ENCODE measurements at places on chromosomes 12 and 14.

GRCh38 chr14:53993920-53994607 lies 37.4 kb upstream of the BMP4 start:
- DNase-seq = no peak

DNA sequence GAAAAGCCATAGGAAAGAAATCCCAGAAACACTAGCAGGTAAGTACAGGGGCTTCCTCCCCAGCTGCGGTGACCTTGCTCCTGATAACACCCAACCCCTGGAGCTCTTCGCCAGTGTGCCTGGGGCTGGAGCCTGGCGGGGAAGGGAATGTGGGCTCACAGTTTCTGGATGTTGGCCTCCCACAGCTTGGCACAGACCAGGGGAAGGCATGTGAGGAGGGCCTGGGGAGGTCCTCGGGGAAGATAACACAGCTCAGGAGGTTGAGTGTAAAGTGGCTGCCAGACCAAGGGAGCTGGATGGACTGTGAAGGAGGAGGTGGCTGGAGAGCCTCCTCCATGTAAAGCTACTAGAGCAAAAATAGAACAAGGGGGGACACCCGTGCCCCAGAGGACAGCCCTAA lies 120.1 kb downstream of the BICD1 start:
- DNase-seq = no peak

DNA sequence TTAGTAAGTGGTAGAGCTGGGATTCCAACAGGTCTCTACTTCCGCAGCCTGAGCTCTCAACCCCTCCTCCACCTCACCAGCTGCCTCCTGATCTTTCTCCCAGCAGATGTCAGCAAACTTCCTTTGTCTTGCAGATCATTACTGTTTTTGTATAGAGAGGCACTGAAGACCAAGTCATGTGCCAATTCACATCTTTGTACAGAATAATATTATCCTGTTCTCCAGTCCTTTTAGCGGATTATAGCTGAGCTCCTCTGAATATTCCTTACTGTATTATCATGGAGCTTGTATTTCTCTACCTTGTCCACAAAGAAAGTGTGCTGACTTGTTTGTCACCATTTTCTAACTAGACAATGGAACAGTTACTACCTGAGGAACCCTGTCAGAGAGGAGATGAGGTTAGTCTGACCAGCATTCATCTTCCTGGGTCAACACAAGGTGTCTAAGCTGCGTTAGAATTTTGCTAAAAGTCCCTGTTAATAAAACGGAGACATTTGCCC lies 142.3 kb upstream of the ARHGAP5 start:
- no peak for DNase-seq

DNA sequence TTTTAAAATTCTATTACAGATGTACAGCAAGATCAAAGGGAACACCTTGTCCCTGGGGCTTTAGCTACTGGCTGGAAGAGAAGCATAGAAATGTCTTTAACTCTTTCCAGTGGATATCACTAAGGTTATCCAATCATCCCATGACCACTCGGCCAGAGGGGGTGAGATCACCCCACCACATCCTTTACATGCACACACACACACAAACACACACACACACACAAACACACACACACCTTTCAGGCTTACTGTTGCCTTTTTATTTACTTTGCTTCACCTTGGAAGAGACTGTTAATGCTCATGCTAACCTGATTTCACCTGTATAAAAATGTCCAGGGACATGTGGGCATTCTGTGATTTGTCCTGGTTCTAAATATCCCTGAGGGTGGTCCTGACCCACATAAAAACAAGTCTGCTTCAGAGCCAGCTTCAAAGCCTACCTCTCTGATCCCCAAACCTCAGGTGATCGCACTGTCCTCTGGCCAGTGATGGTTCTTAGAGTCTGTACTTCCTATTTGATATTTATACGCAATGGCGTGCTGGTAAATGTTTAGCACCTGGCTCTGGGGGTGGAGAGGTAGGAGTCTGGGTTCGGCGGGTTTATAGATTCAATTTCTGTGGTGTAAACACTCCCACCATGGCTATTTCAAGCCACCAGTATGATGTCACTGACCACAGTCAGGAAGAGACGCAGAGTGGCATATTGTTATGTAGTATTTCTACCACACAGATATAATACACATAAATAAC lies 166.1 kb upstream of the EEA1 start:
- DNase-seq = no peak

- no peak for DNase-seq
Measured at GRCh38 chr12:6550294-6551062, 5.4 kb downstream of the IFFO1 start.

GRCh38 chr12:93870020-93870795 lies 193.0 kb downstream of the CRADD start:
- DNase-seq = no peak

DNA sequence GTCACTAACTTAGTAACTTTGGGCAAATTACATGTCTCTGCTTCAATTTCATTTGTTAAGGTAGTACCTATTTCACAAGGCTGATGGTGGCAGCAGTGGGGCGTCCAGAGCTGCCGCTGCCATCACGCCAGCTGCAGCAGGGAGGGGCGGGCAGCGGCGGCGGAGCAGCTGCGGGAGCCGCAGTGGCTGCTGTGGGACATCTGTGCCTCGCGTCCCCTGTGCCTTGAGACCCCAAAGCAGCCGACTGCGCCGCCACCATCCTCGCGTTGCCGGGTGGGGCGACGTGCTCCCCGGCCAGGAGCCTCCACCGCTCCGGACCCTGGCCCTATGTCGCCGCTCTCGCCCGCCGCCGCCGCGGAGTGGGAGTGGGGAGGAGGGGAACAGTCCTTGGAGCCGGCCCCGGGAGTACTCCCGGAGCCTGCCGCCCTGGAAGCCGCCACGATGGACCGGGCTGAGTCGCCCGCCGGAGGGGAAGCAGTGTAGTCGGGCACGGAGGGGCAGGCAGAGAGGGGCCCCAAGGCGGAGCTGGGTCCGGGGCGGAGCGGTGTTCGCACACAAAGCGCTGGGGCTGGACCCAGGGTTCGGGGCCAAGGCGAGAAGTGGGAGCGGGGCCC lies 51.4 kb downstream of the A2M start:
- peak; percentile 38 for DNase-seq

DNA sequence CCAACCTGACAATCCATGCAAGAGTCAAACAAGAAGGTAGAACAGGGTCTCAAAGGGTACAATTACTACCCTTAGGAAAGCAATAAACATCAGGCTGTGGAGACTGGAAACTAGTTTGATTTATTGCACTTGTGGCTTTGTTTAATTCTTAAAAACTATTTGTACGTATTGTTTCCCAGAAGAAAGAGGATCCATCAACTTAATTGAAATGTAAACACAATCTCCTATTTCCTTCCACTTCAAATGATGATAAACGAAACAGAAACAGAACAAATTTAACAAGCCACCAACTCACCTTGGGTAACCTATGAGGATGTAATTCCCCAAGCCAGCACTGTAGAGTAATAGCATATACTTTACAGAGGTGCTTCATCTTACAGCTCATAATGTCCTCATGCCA lies 8.0 kb downstream of the STXBP6 start:
- no peak for DNase-seq

GRCh38 chr12:87981495-87981894 lies 47.7 kb downstream of the C12orf50 start:
- no peak for DNase-seq

GRCh38 chr14:59123975-59124374 lies 64.5 kb upstream of the DAAM1 start:
- DNase-seq = no peak

DNA sequence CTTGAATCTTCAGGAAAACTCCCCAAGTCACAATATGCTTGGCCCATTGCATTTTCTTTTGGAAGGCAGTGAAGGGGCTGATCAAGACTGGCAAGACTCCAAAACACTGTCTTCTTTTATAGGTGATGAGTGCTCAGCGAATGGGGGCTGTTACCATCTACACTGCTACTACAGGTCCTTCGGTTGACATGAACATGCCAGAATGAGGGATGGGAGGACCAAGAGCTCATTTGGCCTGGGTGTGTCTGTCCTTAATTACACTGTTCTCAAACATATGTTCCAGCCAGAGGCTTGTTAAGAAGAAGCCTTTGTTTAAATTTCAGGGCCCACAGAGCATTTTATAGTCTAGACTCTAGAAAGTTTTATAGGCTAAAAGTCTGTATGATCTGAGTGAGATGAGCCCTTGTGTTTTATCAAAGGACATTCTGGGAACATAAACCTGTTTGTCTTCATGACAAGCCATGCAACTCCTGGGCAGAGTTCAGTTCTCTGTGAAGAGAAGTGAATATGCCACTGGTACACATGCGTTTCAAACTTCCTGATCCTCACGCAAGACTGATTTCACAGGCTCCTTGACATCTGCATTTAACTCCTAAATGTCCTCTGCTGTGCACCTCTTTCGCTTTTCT lies 4.7 kb upstream of the FAM234B start:
- no peak for DNase-seq

- DNase-seq = no peak
Measured at GRCh38 chr12:52419656-52420055, 13.5 kb upstream of the KRT82 start.

DNA sequence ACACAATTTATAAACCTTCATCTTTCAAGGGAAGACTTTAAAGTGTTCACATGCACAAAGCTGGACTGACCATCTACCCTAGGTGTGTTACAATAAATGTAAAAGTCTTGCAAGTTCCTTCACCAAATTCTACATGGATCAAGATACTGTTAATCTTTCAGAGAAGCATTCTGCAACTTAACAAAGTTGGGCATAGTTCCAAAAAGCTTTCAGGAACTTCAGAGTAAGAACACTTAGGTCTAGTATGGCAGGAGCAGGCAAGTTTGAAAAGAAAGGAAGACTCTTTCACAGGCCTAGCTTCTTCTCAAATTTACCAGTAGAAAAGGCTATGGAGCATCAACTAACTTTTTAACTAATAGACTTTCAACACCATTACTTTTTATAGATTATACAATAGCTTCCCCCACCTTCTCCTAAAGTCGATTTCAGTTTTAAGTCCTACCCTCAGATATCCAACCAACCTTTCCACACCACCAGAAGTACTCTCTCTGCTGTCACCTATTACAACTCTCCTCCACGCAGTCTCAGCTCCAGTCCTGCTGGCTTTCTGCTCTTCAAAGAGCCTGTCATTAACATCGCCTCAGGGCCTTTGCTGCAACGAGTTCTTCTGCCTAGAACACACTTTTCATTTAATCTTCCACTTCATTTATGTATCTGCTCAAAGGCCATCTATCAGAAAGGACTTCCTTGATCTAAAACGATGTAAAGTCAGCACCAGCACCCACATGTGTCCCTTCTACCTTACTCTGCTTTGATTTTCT lies 333.9 kb downstream of the CEP128 start:
- no peak for DNase-seq

GRCh38 chr12:122966743-122967550 lies 684 bp upstream of the ABCB9 start:
- DNase-seq = no peak

DNA sequence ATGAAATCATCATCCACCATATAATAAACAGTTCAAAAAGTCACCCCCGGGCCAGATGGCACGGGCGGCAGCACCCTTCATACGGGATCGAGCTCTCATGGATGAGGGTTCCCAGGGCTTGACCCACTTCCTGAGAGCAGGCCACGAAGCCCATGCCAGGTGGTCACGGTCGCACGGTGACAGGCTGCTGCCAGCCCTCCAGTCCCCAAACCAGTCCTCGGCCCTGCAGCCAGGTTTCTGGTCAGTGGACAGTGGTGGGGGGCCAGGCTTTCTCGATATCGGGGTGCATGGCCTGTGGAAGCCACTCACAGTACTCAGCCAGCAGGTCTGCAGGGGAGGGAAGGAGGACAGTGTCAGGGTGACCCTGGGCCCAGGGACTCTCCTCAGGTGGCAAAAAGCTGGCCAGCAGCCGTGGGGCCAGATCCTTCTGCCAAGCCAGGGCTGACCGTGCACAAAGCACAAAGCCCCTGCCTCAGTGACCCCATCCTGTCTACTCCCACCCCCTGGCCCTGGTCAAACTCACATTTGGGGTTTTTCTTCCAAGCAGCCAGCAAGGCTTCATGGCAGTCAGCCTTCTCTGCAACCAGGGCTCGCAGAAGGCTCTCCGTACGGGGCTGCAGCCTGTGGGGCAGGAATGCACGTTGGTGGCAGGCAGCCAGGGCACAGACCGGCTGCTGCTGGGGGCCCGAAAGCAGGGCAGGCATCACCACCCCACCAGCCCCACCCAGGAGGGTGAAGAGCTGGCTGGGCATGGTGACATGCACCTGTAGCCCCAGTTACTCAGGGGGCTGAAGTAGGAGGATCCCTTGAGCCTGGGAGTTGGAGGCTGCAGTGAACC lies 33.3 kb upstream of the UBC start:
- DNase-seq = no peak

- DNase-seq = no peak
Measured at GRCh38 chr14:26934151-26934550, 336.3 kb upstream of the NOVA1 start.

- DNase-seq = no peak
Measured at GRCh38 chr12:76444408-76444984, 96.3 kb upstream of the BBS10 start.

GRCh38 chr12:13253966-13254760 lies 57.6 kb downstream of the EMP1 start:
- no peak for DNase-seq

GRCh38 chr12:38417101-38417500 lies 100.5 kb downstream of the ALG10B start:
- DNase-seq = no peak

DNA sequence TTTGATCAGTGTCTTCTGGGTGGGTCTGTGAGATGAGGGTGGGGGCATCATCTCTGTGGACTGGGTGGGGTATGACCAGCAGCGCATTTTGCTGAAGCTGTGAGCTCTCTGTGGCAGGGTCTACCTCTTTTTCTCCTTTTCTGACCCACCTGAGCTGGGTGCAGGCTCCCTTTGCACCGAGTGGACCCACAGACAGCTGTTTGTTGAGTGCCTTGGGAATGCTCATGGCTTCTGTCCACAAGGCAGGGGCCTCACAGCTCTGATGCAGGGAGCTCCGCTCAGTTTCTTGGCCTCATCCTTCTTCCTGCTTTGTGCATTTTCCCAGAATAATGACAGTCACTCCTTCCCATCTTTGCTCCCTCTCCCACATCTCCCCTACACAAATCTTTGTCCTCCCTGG lies 380.6 kb downstream of the DPF3 start:
- DNase-seq = no peak

- DNase-seq = no peak
Measured at GRCh38 chr14:65860956-65861611, 448.6 kb downstream of the FUT8 start.

All from right renal cortex interstitium (tissue), 3 donors.